ENCODE measurements at places on chromosomes 12 and 14.

- no peak for DNase-seq
Measured at GRCh38 chr12:33605757-33606156, 166.1 kb upstream of the SYT10 start.

DNA sequence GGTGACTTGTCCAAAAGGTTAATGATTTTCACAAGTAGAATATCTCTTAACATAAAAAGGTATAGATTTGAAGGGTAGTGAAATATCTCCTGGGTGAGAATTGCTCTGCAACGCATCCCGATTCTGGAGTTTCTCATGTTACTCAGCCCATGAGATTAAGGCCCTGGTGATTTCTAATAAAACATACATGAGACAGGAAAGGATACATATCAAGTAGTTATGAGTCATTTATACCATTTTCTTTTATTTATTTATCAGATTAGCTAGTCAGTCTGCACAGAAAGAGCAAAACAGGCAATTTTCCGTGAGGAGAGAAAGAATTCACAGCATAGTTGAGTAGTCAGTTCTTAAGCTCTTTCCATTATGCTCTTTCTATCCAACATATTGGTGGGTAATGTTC is 535.6 kb upstream of the ATP2B1 start:
- DNase-seq: no peak

DNA sequence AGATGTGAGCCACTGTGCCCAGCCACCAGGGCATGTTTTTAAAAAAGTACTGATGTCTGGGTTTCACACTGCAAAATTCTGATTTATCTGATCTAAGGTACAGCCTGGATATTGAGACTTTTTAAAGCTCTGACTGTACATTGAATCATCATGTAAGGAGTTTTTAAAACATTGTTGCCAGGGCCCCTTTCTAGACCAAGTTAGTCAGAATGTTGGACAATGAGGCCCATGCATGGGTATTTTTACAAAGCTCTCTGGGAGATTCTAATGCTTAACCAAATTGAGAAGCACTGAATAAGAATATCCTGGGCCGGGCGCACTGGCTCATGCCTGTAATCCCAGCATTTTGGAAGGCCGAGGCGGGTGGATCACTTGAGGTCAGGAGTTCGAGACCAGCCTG is 16.7 kb downstream of the TMEM19 start:
- DNase-seq: no peak

DNA sequence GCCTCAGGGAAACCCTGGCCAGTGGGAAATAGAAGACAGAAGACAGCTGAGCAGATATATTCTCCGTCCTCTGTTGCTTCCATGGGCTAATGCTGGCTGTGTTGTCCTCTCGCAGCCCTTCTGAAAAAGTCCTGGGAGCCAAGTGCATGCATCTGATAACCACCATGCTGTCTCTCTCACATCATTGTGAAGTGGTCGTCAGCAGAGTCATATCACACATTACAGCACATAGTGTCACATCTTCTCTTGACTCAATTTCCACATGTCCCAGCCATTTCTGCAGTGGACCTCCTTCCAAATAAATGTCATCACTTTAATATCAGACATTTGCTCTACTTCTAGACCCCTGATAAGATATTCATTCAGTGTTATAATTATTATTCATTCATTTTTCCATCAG is 3.8 kb downstream of the TAS2R20 start:
- DNase-seq: no peak

- DNase-seq: no peak
Measured at GRCh38 chr14:64213086-64213485, 81.1 kb downstream of the ESR2 start.

DNA sequence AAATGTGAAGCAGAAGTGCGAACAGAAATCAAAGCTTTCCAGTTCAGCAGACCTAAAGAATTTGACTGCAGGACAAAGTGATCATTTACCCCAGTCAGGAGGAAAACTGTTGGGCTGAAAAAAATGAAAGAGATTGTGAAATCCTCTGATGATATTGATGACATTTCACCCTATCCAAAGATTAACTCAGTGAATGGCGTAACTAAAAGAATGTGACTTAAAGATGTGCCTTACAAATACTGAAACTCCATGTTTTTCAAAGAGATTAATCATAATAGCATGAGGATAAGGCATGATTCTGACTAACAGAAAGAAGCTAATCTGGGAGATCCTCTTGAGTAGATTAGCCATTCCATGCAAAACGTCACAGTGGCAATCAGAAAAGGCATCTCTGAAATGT is 225.6 kb downstream of the DUSP6 start:
- DNase-seq: no peak

GRCh38 chr14:75770635-75771034 is 109.6 kb downstream of the TTLL5 start:
- DNase-seq: no peak

GRCh38 chr12:123659996-123660727 is 10.8 kb upstream of the TCTN2 start:
- DNase-seq: no peak

DNA sequence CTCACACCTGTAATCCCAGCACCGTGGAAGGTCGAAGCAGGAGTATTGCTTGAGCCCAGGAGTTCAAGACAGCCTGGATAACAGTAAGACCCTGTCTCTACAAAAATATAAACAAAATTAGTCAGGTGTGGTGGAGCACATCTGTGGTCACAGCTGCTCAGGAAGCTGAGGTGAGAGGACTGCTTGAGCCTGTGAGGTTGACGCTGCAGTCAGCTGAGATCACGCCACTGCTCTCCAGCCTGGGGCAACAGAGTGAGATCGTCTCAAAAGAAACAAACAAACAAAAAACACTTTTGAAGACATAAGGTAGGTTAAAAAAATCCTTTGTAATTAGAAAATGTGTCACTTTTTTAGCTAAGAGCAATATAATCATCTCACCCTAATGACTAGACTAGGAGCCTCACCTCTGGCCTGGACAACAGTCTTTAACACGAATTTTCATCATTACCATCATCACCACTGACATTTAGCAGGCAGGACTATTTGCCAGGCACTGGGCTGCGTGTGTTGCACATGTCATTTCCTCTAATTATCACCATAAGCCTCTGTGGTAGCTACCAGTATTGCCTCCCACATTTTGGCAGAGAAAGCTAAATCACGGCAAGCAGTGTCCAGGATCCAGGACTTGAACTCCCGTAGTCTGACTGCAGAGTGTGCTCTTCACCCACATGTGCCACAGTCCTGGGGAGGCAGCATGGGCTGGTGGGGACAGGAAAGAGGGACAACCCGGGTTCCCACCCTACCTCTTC is 4.6 kb upstream of the SYCP3 start:
- no peak for DNase-seq

DNA sequence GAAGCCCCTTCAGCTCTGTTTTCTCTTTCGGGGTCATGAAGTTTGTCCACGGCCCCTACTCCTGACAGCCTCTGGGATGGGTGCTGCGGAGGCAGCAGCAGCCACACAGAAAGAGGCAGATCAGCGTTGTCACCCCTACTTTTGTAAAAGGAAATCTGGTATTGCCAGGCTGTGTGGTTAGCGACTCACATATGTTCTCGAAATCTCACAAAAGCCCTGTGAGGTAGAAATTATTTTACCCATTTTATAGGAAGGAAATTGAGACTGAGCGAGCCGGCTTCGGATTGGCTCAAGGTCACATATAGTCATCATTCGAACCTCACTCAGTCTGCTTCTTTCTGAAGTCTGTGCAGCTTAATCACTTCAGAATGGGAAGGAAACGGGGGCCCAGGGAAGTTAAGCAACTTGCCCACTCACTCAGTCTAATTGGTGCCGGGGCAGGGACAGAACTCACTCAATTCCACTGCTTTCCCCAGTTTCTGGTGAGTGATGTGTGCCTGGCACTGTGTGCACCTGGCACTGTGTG is 1.1 kb upstream of the CKAP4 start:
- no peak for DNase-seq

DNA sequence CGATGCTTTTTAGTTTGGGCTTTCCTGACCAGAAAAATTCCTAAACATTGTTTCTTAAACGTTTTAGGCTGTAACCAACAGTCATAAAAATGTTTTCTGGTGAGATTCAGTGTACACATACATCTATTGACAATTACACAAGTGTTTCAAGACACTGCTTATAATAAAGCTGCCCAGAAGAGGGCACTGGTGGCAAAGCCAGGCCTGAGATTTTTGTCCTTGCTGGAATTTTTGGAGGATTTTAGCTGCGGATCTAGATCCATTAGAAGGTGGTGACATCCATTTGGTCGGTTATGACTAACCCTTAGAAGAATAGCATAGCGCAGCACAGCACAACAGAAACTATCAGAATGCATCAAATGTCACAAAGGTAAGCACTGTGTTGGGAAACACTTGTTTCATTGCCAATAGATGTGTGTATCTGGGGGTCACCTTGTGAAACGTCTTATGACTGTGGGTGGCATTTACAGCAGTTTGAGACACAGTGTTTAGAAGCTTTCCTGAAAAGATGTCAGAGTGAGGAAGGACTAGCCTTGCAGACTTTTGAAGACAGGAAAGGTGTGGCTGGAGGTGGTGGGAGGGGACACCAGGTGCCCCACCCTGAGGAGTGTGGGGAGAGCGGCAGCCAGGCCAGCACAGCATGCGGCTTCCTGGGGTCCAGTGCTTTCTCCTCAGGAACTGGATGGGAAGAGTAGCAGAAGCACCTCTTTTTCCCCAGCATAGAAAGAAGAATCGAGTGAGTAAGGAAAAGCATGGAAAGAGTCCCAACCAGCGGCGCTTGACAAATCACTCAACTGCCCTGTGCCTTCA is 54.7 kb upstream of the FKBP4 start:
- DNase-seq: no peak

DNA sequence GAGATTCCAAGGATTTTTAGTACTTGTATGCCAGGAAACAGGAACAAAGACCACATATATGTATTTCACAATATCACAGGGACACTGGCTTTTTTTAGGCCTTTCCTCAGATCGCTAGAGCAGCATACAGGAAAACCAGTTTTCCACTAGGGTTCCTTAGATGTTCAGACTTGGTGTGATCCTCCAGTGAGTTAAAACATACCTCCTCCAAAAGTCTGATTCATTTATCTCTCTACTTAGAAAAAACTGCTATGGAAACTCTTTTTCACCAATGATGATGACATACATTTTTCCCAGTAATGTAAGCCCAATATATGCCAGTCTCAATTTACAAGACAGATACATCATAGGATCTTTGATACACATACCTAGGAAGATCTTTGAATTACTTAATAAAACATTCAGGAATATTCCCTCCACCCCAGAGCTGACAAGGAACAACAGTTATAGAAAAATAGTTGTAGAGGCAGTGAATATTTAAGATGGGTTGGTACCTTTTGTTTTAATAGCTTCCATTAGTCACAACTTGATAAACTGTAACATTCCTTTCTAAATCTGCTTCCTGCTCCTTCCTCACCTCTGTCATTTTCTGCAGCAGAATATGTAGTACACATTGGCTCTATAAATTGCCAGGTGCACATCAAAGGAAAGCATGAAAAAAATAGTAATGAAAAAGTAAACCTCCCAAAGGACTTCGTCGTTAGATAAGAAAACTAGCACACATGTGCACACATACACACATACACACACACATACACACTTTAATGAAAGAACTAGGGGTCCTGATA is 27.5 kb downstream of the BCAT1 start:
- no peak for DNase-seq

DNA sequence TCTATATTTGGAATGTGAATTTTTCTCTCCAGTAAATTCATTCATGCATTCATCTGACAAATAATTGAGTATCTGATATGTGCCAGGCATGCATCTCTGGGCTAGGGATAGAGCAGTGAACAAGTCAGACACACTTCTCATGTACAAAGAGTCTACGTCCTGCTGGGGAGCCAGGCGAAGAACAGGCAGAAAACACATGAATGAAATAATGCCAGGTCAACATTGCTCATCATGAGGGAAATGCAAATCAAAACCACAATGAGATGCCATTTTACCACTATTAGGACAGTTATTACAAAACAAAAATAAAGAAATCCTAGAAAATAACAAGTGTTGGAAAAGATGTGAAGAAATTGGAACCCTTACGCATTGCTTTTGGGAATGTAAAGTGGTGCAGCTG is 90.3 kb downstream of the PAX9 start:
- DNase-seq: no peak

DNA sequence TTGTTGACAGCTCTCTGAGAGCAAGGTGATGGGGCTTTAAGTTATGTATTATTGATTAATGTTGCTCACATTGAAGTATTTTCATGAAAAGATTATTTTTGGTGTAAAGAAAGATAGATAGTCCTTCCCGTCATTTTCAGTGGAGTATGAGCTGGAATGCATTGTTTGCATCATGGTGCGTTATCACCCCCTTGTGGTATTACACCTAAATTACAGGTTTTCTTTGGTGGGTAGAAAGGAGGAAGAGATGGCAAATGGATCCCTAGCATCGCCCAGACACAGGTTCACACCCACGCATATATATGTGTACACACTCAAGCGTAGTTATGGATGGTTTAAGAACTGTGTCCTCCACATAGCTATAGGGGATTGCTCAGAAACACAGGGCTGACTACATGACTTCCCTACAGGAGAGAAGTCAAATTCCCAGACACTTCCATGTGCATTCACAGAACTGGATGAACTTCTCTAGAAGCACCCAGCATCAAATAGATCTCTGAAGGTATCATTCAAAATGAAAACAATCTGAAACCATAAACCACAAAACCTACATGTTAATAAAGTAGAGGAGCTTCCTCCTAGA is 14.4 kb upstream of the SERPINA10 start:
- no peak for DNase-seq

DNA sequence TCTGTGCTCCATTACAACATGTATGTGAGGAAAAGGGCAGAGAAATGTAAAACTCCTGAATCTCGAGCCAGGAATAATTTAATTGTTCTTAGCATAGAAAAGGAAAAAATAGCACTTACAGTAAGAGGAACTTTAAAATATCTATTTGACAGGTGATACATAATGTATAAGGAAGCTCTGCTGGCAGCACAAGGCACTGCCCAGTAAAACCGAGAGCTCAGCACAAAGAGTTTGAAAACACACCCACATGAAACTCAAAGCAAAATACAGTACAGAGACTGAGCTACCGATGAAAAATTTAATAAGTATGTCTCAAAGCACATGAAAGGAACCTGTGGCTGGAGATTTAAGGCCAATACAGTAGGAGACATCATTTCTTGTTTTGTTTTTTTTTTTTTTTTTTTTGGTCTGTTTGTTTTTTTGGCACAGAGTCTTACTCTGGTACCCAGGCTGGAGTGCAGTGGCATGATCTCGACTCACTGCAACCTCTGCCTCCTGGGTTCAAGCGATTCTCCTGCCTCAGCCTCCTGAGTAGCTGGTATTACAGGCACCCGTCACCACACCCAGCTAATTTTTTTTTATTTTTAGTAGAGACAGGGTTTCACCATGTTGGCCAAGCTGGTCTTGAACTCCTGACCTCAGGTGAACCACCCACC is 19.2 kb downstream of the CLIP1 start:
- DNase-seq: no peak
